ENCODE measurements at places on chromosomes 7 and 10. TPM values are rescaled to one million over a fixed set of nuclear protein-coding genes. Genes with fewer than 3 reads are reported as not detected.

DNA sequence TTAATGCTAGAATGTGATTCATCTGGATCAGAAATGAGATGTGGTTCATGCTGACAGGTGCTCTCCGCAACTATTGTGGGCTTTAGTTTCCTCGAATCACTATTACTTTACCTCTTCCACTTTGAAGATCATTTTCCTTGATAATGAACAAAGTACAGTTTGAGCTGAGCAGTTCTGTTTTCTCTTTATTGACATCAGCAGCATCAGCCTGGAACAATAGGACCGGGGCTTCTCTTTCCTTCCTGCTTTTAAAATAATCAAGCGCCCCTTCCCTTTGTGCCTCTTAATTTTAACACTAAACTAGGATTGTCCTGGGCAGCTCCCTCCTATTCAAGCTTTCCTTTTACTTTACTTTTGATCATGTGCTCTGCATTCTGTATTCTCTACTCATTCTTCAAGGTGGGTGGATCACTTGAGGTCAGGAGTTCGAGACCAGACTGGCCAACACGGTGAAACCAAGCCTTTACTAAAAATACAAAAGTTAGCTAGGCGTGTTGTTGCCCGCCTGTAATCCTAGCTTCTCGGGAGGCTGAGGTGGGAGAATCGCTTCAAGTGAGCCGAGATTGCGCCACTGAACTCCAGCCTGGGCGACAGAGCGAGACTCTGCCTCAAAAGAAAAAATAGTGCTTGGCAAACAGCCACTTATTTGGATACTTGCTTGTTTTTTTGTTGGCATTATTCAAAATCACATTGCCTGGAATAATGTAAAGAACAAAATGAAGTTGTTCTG, 67.0 kb upstream of the RHEB start:
- no peaks in the 10 kb centered on the region for H3K27me3 ChIP-seq
- DNase-seq = no peak
- no peak overlapping the region for H3K4me3 ChIP-seq
- no peak overlapping the region for H3K27ac ChIP-seq
- H3K4me1 ChIP-seq = no peaks in the 10 kb centered on the region

DNA sequence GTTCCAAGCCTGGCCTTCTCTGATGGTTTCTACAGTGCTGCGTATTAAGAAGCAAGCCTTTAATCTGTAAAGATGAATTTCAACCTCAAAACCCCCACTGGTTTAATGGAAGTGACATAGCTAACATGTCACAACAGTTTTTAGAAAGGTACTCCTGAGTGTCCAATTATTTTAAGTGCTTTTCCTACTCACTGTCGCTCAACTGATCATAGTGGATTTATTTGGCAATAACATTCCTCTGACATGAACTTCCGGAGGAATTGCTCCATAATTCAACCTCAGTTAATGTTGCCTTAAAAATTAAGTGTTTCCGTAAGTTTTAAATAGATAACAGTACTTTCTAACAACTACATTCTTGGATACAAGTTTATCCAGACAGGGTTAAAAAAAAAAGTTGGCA, 57.5 kb downstream of the AGMO start:
- no peaks in the 10 kb centered on the region for H3K36me3 ChIP-seq
- peaks cover 2% of the 10 kb centered on the region for H3K4me1 ChIP-seq
- no peak overlapping the region for H3K4me3 ChIP-seq
- H3K27me3 ChIP-seq = no peaks in the 10 kb centered on the region
- DNase-seq = no peak
- H3K27ac ChIP-seq = no peak overlapping the region

DNA sequence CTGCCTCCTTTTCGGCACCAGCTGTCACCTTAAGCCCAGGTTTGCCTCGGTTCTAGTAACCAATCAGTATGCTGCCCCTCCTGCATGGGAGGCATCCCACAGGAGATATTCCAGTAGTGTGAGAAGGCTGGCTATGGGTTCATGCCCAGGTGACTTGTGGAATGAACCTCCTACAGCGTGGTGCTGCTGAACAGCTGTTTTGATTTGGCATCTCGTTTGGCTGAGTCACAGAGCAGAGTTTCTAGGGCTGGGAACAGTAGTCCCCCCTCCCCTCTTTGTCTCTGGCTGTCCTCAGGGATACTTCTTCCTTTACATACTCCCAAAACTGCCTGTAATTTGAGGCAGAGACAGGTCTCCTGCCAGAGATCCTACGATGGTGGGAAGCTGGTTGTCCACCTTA, 16.1 kb downstream of the R3HCC1L start:
- no peak for DNase-seq
- H3K4me3 ChIP-seq = no peak overlapping the region
- peaks cover 5% of the 10 kb centered on the region for H3K4me1 ChIP-seq
- H3K27ac ChIP-seq = no peak overlapping the region
- H3K27me3 ChIP-seq = no peaks in the 10 kb centered on the region

DNA sequence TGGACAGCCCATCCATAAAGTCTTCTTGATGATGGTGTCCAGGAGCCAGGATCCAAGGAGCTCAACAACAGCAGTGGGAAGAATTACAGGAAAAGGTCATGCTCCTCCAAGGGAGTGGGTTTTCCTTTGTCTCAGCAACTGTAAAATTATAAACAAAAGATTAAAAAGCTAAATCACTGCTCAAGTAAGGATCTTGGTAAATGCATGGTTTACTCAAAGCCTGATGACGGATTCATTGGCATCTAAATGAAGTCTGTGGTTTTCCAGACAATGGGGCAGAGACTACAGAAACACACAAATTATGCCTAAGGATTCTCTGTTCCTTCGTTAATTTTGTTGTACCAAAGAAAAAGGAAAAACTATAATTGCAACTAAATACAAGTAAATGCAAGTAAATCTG, 36.4 kb upstream of the DLX6 start:
- peaks cover 33% of the 10 kb centered on the region for H3K27me3 ChIP-seq
- DNase-seq = no peak
- no peaks in the 10 kb centered on the region for H3K36me3 ChIP-seq
- H3K27ac ChIP-seq = no peak overlapping the region

GRCh38 chr7:99447943-99448342, 9.2 kb downstream of the CPSF4 start:
- H3K4me3 ChIP-seq = no peak overlapping the region
- no peaks in the 10 kb centered on the region for H3K27me3 ChIP-seq
- H3K27ac ChIP-seq = no peak overlapping the region

ADGRA1 gene
- total RNA-seq = 1.1 TPM

DNA sequence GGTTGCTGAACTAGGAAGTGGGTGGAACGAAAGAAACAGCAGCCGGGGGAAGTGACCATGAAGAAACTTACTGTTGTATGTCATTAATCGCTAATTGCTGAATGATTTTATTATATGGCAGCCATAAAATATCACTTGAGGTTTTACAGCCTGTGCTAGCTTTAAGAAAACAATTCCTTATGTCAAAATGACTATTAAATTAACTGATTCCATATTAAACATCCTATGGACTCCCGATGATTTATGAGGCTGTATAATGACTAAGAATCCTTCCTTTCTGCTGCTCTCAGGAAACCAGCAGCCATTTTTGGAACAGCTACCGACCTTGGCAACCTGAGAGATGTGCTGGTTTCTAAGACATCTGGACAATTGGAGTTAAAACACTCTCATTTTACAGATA, 421.9 kb downstream of the SORCS3 start:
- no peaks in the 10 kb centered on the region for H3K36me3 ChIP-seq
- H3K27me3 ChIP-seq = no peaks in the 10 kb centered on the region
- no peaks in the 10 kb centered on the region for H3K4me1 ChIP-seq
- H3K4me3 ChIP-seq = no peak overlapping the region
- DNase-seq = no peak

DNA sequence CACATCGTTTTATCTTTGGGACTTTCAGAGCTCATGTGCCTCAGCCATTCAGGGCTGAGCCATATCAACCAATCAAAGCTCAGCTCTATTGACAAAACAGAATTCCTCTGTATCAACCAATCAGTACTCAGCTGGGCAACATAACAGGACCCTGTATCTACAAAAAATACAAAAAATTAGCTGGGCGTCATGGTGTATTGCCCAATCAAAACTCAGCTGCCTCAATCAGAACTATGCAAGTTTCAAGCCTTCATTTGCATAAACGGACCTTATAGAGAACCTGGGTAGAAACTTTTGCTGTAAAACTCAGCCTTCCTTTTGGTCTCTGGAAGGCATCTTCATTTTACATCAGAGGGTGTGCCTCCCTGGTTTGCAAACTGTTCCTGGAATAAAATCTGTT, 77.1 kb downstream of the ZNF467 start:
- H3K4me1 ChIP-seq = peaks cover 1% of the 10 kb centered on the region
- H3K27me3 ChIP-seq = peaks cover 21% of the 10 kb centered on the region
- H3K36me3 ChIP-seq = no peaks in the 10 kb centered on the region
- DNase-seq = no peak

GIMAP8 gene
- total RNA-seq = not detected

- peaks cover 34% of the 10 kb centered on the region for H3K36me3 ChIP-seq
- no peaks in the 10 kb centered on the region for H3K27me3 ChIP-seq
- H3K27ac ChIP-seq = peak overlapping the region; percentile 56
- no peak overlapping the region for H3K4me3 ChIP-seq
- DNase-seq = no peak
Observed at GRCh38 chr7:44705434-44705833, 43.2 kb upstream of the ZMIZ2 start.

GRCh38 chr7:145219461-145219860, 383.6 kb upstream of the TPK1 start:
- no peak overlapping the region for H3K4me3 ChIP-seq
- no peaks in the 10 kb centered on the region for H3K36me3 ChIP-seq
- no peak overlapping the region for H3K27ac ChIP-seq
- DNase-seq = no peak
- no peaks in the 10 kb centered on the region for H3K27me3 ChIP-seq
- no peaks in the 10 kb centered on the region for H3K4me1 ChIP-seq

ABLIM1 gene
- 60.5 TPM for total RNA-seq

TEX36 gene
- total RNA-seq = not detected

DNA sequence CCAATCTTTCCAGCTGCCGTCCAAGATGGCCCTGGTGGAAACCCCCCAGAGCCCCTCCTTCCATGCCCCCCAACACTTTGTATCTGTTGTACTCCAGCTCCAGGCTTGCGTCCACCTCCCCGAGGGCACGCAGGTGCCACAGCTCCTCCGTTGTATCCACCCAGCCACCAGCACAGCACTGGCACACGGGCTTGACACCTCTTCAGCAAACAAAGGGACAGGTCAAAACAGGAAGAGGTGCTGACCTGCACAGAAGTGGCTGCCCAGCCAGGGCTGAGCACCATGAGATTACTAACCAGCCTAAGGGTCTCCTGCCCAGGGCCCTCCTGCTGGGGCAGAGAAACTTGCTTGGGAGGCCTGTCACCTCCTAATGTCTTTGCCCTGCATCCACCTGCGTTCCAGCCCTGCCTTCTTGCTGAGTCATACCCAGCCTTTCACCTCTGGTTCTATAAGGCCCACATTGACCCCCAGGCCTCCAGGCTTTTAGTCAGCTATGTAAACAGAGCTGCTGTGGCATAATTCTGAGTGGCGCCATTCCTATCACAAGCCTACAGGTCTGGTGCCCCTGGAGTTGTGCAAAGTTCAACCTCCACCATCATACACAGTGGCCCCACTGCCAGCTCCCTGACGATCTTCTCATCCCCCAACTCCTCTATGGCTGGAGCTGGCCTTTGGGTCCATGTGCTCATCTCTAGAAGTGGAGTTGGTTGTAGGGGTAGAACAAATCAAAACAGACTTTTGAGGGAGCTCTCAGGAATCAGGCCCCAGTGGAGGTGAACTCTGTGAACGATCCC, 20.9 kb downstream of the SLC29A3 start:
- DNase-seq = no peak
- peak overlapping the region; percentile 17 for H3K4me3 ChIP-seq
- peaks cover 3% of the 10 kb centered on the region for H3K36me3 ChIP-seq
- peaks cover 54% of the 10 kb centered on the region for H3K4me1 ChIP-seq
- peak overlapping the region; percentile 89 for H3K27ac ChIP-seq

COL28A1 gene
- 17.3 TPM for total RNA-seq

DNA sequence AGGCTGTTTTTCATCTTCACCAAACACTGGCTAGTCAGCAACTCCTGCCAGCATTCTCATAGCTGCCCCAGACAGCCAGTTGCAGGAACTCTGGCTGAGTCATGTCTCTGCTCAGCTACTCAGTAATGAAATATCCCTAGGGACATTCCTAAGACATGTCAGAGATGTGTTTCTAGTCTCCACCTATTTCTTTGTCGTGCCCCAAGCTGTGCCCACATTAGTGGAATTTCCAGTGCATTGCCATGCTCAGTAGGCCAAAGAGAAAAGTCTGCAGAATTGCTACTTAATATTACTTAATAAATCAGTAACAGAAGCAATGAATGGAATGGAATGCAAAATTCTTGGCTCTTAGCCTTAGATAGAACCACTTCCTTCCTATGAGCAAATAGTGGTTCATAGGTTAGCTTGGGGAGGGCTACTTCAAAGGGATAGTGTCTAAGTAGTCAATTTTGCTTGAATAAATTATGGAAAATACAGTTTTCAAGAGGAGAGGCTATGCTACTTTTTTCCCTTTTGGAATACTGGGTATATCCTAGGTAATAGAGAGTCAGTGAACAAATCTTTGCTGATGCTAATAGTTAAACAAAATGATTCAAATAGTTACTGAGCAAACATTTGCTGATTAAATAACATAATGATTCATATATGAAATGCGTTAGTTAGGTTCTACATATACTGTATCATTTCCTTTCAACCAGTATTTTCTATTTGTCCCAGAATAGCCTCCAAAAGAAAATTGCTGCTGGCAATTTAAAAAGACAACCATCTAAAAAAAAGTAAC, 23.6 kb upstream of the SEMA3C start:
- peaks cover 12% of the 10 kb centered on the region for H3K4me1 ChIP-seq
- H3K27ac ChIP-seq = peak overlapping the region; percentile 63
- no peak for DNase-seq
- H3K27me3 ChIP-seq = no peaks in the 10 kb centered on the region
- H3K4me3 ChIP-seq = no peak overlapping the region
- H3K36me3 ChIP-seq = no peaks in the 10 kb centered on the region

- peaks cover 32% of the 10 kb centered on the region for H3K4me1 ChIP-seq
- H3K27me3 ChIP-seq = no peaks in the 10 kb centered on the region
- peak overlapping the region; percentile 64 for H3K27ac ChIP-seq
- DNase-seq = no peak
- H3K36me3 ChIP-seq = peaks cover 18% of the 10 kb centered on the region
Observed at GRCh38 chr7:4707980-4708411, 25.9 kb downstream of the FOXK1 start.

DNA sequence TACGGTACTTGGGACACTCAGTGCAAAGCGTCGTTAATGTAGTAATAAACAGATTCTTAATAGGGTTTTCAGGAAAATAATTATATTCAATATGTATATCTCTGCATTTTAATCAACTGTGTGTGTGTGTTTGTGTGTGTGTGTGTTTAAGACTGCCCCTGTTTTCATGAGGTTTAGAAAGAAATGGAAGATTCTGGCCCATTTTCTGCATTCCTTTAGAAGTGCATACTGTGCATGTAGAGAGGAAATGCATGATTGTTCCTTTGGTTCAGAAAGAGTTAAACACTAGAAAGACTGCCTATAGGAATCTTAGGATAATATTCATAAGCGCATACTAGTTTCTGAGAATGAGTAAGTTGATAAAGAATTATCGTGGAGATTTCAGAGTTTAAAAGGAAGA, 975 bp downstream of the CNTNAP2 start:
- H3K4me1 ChIP-seq = peaks cover 9% of the 10 kb centered on the region
- DNase-seq = no peak
- H3K27me3 ChIP-seq = peaks cover 37% of the 10 kb centered on the region
- no peak overlapping the region for H3K27ac ChIP-seq
- H3K4me3 ChIP-seq = no peak overlapping the region

Measured in progenitor cell of endocrine pancreas (in vitro differentiated cells).